ENCODE measurements at places on chromosomes 12 and 14.

DNA sequence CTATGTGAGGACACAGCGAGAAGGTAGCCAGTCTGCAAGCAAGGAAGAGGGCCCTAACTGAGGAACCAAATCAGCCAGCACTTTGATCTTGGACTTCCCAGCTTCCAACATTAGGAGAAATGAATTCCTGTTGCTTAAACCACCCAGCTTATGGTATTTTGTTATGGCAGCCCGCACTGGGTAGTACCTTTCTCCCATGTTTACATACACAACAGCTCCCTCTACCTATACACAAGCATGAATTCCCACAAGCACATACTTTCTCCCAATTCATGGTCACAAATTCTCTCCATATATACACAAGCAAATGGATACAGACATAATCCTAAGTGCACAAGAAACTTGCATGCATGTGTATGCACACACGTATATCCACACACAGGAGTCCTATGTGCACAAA, 7.4 kb downstream of the ITGB7 start:
- DNase-seq = no peak

- no peak for DNase-seq
These were observed 137.4 kb downstream of the AEBP2 start for GRCh38 chr12:19576506-19577280.

DNA sequence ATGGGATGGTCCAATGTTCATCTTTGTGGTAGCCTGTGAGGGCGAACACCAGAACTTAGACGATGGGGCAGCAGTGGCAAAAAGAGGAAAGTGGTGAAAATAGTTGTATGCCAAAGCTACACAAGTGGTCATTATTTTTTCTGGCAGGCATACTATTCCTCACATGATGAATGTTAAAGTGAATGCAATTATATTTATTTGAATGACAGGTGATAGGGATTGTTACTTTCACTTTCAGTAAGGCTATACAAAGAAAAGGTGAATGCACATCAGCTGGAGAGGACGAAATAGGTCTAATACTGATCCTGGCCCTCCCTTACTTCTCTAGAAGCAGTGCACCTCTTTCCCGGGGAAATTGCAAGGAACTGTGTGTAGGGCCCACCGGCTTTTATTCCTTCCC, 470.1 kb downstream of the TMTC2 start:
- DNase-seq = no peak

DNA sequence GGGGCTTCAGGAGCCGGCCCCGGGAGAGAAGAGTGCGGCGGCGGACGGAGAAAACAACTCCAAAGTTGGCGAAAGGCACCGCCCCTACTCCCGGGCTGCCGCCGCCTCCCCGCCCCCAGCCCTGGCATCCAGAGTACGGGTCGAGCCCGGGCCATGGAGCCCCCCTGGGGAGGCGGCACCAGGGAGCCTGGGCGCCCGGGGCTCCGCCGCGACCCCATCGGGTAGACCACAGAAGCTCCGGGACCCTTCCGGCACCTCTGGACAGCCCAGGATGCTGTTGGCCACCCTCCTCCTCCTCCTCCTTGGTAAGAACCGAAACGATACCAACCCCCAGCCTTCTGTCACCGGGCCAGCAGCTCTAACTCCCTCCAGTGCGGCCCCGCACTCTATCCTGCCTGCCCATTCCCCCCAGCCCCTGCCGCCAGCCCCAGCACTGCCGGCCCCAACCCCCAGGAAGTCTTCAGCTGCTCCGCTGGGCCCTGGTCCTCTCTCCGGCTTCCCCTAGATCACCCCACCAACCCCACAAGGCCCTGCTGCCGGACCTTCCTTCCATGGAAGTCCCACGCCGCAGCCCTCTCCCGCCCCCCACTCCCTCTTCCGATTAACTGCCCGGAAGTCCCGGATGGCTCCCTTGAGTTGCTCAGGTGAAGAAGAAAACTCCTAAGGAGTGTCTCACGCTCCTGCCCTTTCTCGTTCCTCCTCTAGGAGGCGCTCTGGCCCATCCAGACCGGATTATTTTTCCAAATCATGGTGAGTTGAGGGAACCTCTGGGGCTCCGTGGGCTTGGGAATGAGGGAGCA, 693 bp downstream of the LRP10 start:
- peak; percentile 3 for DNase-seq

GRCh38 chr14:90495357-90496276, 98.8 kb downstream of the CALM1 start:
- DNase-seq = no peak

DNA sequence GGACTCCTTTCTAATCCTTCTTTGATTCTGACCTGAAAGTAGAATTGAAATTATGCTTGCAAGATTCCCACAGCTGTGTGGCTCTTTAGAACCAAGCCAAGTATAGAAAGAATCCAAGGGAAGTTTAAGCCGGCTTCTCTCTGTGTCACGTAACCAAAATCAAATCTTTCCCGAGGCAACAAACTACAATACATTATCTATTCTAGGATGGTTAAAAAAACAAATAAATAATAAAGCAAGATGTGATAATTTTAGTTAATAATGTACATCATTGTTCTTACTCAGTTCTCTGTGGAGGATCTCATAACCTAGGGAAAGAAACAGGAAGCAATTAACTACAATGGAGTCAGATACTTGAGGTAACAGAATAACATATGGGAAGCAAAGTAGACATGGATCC, 78.1 kb upstream of the ST8SIA1 start:
- DNase-seq = no peak

- peak; percentile 75 for DNase-seq
These were observed 1.4 kb upstream of the ARHGEF40 start for GRCh38 chr14:21068521-21069387.

DNA sequence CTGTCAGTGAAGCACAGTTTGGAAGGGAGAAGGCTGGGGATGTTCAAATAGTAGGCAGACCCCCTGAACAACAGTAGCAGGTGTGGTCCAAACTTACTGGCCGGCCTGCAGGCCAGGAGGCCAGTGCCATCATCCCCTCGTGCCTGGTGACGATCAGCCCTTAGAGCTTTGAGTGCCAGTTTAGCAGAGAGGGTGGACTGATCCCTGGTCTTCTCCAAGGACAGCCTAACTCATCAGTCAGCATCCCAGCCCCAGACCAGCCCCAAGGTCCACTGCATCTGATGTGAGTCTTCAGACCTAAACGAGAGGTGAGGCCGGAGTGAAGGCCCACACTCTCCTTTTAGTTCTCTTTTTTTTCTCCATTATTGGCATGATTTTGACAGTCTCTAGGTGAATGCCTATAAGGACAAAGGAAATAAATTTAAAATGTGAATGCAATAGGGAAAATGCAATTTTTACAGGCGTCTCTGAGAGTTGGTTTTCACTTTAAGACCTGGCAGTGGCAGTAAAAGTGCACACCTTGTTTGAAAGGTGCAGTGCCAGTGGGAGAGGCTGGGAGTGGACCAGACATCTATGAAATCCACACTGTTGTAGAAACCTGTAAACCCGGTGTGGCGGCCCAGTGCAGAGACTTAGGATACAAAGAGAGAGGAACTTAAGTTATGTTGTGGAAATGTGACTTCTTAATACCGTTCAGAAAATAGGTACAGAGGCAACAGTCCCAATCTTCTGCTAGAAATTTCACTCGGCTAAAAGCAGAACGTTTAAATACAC, 311.2 kb downstream of the CACNA1C start:
- DNase-seq = no peak

DNA sequence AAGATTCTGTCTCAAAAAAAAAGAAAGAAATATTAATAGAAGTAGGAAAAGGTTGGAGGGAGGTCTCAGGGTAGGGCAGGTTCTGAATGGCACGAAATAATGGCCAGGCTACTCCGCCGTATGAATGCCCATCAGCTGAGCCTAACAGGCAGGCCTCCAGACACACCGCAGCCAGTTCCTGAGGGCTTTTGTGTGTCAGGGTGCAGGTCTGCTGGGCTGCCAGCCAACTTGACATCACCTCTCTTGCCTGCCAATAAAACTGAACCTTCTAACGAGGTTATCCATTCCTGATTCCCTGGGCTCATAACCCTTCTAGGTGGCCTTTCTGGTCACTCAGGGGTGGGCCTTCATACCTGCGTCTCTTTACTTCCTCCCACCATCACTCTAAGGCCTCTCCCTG, 3.0 kb downstream of the IFI27 start:
- DNase-seq = no peak

GRCh38 chr12:49609059-49609874, 3.8 kb upstream of the FAM186B start:
- no peak for DNase-seq

DNA sequence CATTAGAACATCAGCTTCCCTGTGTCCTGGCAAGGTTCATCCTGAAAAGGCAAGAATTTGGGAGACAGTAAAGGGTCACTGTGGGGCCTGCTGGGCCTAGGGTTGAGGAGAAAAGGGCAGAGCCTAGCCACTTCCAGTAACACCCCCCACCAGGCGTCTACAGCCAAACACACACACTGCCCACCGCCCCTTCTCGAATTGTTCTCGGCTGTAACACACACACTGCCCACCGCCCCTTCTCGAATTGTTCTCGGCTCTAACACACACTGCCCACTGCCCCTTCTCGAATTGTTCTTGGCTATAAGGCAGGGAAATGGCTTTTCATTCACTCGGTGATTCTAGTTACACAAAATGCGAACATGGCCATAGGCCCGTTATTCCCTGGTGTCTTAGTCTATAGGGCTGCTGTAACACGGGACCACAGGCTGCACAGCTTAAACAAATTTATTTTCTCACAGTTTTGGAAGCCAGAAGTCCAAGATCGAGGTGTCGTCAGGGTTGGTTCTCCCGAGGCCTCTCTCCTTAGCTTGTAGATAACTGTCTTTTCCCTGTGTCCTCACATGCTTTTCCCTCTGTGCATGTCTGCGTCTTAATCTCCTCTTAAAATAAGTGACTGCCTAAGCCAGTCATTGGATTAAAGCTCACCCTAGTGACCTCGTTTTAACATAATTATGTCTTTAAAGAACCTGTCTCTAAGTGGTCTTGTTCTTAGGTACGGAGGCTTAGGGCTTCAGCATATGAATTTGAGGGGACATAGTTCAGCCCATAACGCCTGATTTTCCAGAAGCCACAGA, 171.0 kb downstream of the ADGRD1 start:
- DNase-seq = no peak

DNA sequence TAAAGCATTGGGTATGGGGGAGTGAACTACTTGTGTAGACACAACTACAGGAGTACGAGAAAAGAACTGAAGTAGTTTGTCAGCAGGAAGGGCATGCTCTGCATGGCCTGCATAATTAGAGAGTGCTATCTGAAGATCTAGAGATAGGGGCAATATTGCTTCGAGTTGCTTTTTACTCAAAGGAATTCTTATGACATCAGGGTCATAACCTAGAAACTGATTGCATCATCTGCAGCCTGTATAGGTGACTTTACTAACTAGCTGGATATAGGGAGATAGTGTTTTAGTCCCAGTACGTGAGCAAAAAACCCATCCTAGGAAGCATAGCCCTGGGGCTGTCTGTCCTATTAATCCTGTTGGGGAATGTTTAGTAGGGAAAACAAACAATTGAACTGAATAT, 39.8 kb downstream of the TMTC3 start:
- DNase-seq = no peak

DNA sequence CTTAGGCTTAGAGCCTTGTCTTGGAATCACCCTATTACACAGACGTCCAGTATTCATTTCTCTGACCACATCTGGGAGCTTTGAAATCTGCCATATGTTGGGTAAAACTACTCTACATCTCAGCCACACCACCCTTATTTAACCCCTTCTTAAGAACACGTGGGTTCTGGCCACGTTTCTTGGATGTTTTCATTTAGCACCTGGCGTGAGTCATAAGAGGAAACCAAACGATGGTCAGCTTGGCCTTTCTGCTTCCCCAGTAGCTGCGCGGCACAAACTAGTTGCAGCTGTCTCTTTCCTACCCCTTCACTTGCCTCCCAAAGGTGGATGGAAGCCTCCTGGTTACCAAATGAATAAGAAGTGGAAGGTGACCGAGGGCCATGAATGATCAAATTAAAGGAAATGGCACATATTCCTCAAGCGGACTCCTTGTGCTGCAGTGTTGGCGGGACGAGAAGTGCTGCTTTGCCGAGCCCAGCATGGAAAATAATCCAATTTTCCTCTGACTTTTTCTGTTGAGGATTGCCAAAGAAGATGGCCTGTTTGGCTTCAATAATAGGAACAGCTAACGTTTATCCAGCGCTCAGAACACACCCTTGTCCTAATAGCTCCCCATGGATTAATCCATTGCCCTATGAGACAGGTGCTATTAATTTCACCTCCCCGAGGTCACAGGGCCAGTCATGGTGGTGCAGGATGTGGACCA, 154.1 kb downstream of the ZNF664 start:
- no peak for DNase-seq

DNA sequence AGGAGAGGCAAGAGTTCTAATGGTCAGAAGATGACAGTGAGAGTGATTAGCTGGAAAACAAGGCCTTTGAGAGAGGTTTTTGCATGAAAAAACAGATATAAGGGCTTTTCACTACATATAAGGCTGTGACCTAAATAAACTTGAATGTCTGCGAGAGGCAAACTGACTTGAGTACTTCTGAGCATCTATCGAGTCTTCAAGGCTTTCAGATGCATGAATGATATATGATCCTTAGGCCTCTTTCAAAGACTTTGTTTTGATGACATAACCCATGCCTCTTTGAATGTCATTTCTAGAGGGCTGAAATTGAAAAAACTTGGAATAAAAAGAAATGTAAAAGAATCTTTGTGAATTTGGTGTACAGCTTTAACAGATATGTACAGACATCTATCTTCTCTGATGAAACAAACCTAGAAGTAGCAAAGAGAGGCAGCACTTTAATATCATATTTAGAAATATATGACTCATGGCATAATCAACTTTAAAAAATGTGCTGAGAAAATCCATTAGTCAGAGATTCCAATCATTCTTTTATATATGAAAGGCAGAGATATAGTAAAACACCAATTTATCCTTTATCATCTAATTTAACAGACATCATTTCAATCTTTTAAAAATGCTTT, 72.6 kb downstream of the PPM1H start:
- DNase-seq = no peak

GRCh38 chr14:103483600-103483999, 39.0 kb downstream of the CKB start:
- DNase-seq = no peak

GRCh38 chr14:75295061-75295461, 16.4 kb downstream of the FOS start:
- no peak for DNase-seq

DNA sequence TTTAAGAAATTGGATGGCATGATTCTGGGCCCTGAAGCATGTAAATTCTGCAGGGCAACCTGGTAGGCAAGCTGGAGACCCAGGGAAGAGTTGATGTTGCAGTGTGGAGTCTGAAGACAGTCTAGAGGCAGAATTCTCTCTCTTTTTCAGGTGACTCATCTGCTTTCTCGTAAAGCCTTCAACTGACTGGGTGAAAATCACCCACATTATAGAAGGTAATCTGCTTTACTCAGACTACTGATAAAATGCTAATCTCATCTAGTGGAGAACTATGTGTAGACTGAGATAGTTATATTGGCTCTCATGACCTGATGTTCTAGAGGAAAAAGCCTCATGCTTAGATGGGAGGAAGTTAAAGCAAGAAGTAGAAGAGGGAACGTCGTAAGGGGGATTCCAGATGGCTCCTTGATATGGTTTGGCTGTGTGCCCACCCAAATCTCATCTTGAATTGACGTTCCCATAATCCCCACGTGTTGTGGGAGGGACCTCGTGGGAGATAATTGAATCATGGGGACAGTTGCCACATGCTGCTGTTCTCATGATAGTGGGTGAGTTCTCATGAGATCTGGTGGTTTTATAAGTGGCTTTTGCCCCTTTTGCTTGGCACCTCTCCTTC, 723.8 kb downstream of the BCL11B start:
- DNase-seq = no peak

- DNase-seq = peak; percentile 33
These were observed at the start of gene ATG14 for GRCh38 chr14:55411426-55412389. Gene ATG14, minus strand, starts transcription at chr14:55411830. Its CDS starts 8 bp downstream, at chr14:55411822.

- DNase-seq = no peak
These were observed 64.7 kb downstream of the PPP2R5E start for GRCh38 chr14:63478437-63478852.

GRCh38 chr14:59427653-59428580, 37.3 kb downstream of the GPR135 start:
- DNase-seq = no peak

All from NCI-H1417 treated with DMSO at 0.1 percent for 48 hours (cell line).